ENCODE measurements at places on chromosomes 5 and 9.

DNA sequence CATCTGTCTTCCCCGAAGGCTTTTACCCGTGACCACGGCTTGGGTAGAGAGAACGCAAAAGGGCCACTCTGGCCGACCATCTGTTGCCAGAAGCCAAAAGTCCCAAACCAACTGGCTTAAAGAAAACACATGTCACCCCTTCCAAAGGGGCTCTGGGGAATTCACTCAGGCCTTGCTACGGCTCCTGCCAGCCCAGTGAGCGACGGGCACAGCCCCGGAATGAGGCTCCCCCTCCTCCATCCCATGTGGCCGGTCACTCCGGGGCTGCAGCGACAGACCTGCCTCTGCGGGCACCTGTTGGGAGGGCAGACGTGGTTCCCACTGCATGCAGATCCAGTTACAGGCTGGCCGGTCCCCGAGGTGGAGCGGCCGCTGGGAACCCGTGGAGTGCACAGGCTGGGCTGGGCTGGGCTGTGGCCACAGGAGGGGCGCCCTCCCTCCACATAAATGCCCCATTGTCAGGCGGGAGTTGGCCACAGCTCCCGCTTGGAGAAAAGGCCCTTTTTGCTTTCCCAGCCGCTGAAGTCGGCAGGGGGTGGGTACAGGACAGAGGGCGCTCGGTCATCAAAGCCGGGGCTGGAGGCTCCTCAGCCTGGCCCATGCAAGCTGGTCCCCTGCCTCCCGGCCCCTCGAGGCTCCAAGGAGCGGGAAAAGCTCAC lies 19.9 kb downstream of the NOTCH1 start:
- no peak for DNase-seq

DNA sequence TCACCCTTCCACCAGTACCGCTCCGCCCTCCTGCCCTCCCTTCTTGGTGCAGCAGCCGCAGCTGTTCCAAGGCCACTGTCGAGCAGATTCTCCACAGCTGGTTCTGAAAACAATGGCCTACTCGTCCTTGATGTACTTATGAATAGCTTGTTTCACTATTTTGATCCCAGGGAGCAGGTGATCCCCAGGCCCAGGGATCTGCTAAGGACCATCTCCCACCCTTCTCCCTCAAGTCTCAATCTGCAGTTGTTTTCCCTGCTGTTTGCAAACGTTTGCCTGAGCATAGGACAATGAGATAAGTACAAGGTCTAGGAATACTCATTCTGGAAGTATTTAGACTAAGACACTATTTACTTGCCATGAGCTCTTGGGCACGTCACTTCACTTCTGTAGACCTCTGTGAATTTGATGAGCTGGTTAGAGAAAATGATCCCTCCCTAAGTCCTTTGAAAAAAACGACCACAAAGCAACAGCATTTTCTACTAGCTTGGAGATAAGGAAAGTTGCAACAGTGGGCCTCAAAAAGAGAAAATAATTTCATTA lies 1.8 kb downstream of the LURAP1L start:
- peak; percentile 28 for DNase-seq

DNA sequence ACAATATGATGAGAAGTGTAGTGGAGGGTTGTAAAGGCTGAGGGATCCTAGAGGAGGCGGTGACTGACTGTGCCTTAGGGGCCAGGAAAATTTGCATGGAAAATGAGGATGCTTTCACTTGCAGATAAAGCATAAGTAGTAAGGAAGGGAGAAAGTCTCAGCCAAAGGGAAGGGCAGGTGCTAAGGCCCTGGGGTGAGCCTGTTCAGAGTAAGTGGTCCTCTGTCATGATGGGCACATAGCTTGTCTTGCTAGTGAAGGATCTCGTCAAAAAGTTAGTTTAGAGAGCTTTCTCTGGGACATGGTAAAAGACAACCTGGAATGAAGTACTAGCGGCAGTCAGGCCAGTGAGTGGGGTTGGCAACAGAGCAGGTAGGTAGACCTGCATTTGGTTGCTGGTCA lies 75.4 kb upstream of the CPLX2 start:
- no peak for DNase-seq

DNA sequence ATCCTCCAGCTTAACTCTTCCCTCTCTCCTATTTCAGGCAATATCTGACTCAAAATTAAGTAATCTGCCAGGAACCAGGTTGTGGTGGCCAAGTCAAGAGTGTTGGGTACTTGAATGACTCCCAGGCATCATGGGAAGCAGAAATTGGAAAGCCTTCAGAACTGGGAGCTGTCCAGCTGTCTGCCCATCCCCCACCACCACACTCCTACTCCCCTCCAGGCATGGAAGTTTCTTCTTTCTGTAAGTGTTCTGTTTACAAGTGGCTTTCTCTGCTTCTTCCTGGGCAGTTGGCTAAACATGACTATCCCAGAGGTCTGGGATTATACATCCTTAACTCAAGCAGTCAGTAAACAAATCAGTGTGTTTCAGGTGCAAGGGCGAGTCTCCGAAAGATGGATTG lies 14.6 kb upstream of the PBX3 start:
- no peak for DNase-seq

GRCh38 chr5:54673523-54674225 lies 156.1 kb downstream of the SNX18 start:
- DNase-seq = peak; percentile 57

DNA sequence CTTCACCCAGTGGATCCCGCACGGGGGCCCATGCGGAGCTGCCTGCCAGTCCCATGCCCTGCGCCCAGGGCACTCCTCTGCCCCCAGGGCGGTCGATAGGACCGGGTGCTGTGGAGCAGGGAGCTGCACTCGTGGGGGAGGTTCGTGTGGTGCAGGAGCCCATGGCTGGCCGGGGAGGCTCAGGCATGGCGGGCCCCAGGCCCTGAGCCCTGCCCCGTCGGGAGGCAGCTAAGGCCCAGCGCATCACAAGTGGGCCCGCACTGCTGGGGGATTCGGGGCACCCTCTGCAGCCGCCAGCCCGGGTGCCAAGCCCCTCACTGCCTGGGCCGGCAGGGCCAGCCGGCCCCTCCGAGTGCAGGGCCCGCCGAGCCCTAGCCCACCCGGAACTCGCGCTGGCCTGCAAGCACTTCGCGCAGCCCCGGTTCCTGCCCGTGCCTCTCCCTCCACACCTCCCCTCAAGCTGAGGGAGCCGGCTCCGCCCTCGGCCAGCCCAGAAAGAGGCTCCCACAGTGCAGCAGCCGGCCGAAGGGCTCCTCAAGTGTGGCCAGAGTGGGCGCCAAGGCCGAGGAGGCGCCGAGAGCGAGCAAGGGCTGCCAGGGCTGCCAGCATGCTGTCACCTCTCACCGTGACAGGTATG lies 221.1 kb upstream of the RORB start:
- no peak for DNase-seq

- DNase-seq = no peak
These were observed 198.0 kb downstream of the CAAP1 start for GRCh38 chr9:26694381-26695297.

- DNase-seq = no peak
These were observed 181.3 kb upstream of the ZNF608 start for GRCh38 chr5:124927735-124928134.

- no peak for DNase-seq
These were observed 209.3 kb upstream of the NREP start for GRCh38 chr5:111966290-111966689.

DNA sequence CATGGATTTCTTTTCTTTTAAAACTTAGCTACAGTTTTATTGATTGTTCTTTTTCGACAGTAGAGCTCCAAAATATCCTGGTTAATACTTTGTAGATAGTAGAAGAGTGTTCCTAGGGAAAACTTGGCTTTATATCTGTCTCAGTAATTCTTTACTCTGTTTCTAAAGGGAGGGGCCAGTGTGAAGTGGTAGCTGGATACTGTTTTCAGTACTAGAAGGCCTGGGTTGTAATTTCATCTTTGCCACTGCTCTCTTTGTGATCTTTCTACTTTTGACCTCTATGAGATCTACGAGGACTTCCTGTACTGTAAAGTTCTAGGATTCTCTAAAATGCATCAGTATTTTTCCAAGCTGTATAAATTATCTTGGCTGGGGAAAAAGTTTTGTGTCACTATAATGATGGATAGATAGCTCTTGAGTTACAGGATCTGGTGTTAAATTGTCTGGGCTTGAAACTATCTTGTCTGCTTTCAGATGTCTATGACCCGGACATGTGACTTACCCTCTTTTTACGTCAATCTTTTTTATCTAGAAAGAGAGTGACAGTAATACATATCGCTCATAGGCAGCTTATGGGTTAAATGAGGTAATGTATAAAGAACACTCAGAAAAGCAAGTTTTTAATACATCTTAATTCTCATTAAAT lies 53.6 kb downstream of the PRR16 start:
- no peak for DNase-seq

GRCh38 chr5:116525674-116526073 lies 48.9 kb downstream of the SEMA6A start:
- no peak for DNase-seq

DNA sequence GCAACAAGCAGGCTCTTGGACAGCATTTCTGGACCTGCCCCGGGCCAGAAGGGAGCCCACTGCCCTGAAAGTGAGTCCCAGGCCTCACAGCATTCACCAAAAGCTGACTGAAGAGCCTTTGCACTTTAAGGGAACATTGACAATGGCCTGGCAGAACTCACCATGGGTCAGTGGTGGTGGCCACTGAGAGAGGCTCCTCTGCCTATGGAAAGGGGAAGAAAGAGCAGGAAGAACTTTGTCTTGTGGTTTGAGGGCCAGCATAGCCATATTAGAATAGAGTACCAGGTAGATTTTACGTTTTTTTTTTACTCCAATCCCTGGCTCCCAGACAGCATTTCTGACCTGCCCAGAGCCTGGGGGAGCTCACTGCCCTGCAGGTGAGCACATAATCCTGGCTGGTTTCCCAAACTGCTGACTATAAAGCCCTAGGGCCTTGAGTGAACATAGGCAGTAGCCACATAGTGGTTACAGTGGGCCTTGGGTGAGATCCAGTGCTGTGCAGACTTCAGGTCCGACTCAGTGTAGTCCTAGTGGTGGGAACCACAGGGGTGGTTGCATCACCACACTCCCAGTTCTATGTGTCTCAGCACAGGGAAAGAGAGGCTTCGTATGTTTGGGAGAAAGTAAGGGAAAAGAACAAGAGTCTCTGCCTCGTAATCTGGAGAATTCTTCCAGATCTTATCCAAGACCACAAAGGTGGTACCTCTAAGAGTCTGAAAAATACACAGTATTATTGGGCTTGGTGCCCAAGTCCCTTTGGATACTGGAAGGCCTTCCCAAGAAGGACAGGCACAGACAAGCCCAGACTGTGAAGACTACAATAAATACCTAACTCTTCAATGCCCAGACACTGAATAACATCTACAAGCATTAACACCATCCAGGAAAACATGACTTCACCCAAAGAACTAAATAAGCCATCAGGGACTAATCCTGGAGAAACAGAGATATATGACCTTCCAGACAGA lies 89.5 kb downstream of the TSSK1B start:
- no peak for DNase-seq

GRCh38 chr9:75451505-75451904 lies 363.2 kb downstream of the OSTF1 start:
- DNase-seq = no peak

DNA sequence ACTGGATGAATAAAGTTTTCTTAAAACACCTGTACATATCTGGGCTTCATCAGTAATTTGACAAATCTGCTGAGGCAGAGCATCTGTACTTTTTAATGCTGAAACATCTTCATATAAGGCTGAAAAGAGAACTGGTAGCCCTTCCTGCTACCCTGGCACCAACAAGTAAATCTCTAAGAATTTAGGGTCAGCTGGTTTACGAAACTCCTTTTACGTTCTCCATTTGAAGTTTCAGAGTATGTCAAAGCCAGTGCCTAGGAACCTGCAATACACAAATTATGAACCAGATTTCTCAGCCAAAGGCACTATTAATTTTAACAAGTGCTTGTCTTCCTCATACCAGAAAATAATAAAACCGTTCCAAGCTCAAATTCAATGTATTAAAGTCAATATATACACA lies 3.8 kb downstream of the ZFAND5 start:
- DNase-seq = no peak

DNA sequence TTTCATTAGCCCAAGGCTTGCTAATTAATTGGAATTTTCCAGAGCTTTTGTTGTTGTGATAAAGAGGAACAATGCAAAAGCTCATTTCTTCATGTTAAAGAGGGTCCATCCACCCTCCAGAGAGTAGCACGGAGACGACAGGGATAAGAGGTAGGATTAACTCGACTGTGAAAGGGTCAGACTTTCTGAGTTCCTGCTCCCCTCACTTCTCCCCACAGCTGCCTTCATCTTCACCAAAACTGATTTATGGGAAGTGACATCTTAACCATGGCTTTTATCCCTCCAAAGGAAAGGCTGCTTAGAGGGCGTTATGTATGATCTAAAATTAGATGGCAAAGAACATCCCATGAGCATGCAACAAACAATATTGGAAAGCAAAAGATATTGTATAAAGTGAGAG lies 135.5 kb downstream of the GLIS3 start:
- DNase-seq = no peak

DNA sequence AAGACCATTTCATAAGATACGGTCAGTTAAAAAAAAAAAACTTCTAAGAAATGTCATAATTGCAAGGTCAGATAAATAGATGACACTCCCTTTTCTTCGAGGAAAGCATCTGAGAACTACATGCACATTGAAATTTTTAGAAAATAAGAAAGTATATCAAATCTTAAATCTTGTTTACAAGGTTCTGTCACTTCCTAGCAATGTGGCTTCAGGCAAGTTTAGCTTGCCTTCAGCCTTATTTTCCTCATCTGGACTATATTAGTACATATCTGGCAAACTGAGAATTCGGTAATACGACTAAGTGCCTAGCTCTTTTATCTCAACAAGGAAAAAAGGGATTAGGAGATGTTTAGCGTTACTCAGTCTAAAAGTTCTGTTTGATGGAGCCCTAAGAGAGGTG lies 32.5 kb upstream of the OR2K2 start:
- no peak for DNase-seq

DNA sequence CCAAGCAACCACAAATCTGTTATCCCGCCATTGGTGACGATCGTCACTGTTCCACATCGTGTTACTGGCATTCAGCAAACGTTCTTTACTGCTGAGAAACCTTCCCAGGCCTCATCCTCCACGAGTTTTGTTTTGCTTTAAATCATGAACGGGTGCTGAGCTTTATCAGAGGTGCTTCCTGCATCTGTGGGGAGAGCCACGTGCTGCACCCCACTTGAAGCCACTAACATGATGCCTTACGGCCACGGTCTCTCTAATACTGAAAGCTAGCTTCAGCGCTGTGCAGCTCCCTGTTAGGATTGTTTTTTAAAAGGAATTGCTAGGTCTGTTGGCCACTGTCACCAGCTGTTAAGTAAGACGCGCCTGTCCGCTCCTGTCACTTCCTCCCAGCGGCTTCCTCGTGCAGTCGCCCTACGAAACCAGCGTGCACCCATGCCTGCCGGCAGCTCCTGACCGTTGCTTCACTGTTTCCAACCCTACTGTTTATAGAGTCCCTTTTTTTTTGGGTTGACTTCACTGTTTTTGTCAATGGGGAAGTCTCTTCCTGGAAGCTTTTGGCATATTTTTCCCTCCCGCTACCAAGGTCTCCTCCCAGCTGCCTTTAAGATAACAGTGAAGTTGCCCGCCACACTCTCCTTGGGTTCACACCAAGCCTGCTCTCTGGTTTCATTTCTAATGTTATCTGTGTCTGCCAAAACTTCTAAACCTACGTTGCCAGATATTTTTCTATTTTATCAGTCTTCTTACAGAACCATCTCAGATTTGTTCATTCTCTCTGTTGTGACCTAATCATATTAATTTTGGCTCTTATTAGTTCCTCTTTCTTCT lies 20.3 kb downstream of the LPCAT1 start:
- peak; percentile 92 for DNase-seq

All from hematopoietic multipotent progenitor cell treated with erythropoietin and hydrocortisone succinate and interleukin-3 and kit ligand, for 4 days (in vitro differentiated cells).